ENCODE measurements at places on chromosomes 6 and 20.

DNA sequence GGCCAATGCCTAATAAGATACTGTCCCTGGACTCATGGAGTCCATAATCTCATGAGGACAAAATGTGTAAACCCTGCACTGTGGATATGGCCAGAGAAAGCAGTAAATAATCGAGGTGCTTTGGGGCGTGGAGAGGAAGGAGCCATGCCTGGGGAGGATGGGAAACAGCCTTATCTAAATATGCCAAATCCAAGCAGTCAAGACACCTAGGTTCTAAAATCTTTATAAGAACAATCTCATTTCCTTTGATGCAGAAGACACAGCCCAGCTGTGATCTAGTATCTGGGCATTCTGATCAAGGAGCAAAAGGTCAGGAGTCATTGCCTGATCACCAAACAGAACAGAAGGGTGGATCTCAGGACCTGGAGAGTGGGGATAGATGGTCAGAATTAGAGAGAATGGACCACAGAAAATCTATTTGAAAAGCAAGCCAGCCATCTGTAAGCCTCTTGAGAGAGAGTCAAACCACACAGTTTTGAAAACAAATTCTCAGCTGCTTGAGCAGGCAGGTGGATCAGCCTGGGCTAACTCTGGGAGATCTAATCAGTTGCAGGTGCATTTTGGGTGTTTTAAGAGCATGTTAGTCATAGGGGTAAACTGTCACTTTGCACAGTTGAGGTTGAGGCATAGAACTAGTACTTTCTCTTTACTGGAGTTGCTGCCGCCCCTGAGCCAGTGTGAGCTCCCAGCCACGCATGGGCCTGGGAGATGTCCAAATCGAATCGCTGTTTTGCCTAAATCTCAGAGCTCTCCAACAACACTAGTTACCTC lies 130.8 kb upstream of the TNFAIP3 start:
- DNase-seq, result no peak

DNA sequence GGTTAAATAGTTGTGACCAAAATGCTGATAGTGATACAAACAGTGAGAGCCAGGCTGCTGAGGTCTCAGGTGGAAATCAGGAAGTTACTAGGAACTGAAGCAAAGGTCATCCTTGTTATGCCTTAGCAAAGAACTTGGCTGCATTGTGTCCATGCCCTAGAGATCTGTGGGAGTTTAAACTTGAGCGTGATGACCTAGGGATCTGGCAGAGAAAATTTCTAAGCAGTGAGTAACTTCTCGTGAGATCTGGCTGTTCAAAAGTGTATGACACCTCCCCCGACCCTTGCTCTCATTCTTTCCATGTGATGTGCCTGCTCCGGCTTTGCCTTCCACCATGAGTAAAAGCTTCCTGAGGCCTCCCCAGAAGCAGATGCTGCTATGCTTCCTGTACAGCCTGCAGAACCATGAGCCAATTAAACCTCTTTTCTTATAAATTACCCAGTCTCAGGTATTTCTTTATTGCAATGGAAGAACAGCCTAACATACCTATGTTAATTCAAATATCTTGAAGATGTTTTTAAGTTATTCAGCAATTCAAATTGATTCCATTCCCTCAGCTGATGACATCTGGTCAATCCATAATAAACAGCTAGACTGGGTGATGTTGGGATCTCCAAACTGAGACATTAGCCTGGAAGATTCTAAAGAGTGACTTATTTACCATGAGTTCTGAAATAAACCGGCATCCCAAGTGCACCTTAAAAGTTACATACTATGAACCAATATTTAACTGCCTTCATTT lies 33.8 kb downstream of the KIF16B start:
- no peak for DNase-seq

DNA sequence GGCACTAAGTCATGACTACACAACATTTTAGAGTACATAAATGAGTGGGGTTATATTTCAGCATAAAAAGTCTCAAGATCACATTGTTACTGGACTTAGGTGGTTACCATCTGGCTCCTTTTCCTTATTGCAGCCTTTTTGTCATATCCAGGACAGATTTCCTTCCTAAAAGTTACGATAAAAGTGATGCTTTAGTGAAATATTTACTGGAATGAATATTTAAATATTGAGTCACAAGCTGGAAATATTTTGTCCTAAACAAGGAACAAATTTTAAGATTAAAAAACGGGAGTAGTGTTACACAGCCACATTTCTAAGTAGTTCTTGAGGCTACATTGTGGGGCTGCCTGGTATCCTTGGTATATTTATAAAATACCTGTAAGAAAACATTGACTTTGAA lies 52.2 kb downstream of the CDC40 start:
- DNase-seq, result no peak

GRCh38 chr6:118086159-118086558 lies 179.1 kb downstream of the SLC35F1 start:
- no peak for DNase-seq

GRCh38 chr6:106339334-106340029 lies 13.9 kb upstream of the ATG5 start:
- peak; percentile 90 for DNase-seq

DNA sequence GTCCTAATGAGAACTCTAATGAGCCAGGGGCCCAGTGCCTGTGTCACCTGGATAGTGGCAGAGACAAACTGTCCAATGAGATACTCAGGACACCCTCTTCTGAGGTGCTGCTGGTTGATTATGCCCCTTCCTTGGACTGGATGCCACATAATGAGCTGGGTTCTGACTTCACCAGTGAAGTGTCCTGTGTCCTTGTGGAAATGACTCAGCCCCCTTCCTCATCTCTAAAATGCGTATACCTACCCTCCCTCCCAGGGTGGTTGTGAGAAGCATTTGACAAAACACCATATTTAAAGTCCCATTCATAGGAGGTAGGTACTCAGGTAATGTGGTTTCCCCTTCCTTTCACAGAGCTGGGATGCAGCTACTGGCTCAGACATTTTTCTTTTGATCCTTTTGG lies 28.4 kb upstream of the RNF24 start:
- DNase-seq, result no peak

- peak; percentile 27 for DNase-seq
These were observed 27.0 kb downstream of the PNLDC1 start for GRCh38 chr6:159826968-159827647.

- no peak for DNase-seq
These were observed 535 bp upstream of the ABCF1 start for GRCh38 chr6:30570740-30571074.

DNA sequence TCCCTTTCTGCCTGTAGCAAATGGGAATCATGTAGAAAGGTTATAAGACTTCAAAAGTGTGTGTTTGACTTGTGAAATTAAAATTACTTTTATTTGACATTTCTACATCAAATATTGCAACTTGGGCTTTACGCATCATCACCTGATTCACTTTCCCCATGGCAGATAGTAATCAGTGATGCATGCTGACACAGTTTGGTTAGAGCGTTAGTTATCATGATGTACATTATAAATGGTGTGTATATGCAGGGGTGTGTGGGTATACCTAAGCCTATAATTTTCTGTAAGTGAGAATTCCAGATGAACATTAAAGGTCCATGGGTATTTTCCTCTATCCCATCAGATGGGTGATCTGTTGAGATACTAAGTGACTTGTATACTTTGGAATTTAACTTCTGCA lies 141.5 kb downstream of the KLHL32 start:
- DNase-seq, result no peak

Measured in NCI-H69 (cell line).